Stimulated activated CD4-positive, alpha-beta T cell treated with anti-CD3 and anti-CD28 coated beads, Interleukin-12 subunit alpha, Interleukin-12 subunit beta, amount 100 ng/mL, for 24 hours (primary cell): ENCODE measurements at places on chromosomes 12 and 14.

DNA sequence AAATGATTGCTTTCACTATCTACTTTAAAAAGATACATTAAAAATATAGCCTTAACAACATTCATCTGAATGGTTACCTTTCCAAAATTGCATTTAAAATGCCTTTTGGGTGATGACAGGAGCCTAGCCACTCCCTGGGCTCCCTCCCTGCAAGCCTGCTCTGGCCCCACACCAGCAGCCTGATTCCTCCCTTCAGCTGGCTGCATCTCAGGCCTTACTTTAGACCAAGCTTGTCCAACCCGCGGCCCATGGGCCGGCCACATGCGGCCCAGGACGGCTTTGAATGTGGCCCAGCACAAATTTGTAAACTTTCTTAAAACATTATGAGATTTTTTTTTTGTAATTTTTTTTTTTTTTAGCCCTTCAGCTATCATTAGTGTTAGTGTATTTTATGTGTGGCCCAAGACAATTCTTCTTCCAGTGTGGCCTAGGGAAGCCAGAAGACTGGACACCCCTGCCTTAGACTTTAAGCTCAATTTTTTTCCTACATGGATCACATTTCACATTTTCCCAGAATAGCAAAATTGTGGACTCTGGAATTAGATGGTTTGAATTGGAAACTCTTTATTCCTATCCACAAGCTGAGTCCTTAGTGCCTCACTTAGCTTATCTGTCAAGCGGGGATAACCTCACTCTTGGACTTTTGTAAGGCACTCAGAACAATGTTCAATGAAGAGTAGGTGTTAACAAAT is 124.4 kb downstream of the MYRFL start:
- no peak for DNase-seq

GRCh38 chr14:71526388-71526787 is 405.8 kb upstream of the RGS6 start:
- no peak for DNase-seq

- no peak for DNase-seq
Measured at GRCh38 chr14:103801459-103801858, 45.9 kb downstream of the PPP1R13B start.

- DNase-seq: no peak
Measured at GRCh38 chr12:3838076-3838475, 35.1 kb downstream of the PARP11 start.

DNA sequence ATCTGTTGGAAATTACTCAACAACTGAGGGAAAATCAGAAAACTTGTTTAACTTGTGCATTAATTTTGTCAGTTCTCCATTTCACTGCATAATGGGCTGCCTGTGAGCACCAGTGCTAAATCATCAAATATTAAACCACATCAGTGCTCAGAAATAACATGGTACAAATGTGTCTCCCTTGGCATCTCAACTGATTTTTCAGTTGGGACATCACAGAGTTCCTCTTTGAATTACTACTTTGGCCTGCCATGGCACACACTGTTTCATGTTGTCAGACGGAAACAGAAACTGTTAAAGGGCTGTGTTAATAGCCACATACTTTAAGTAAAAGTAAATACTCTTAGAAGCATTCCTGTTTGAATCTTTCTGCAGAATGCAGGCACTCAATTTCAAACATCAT is 42.1 kb upstream of the STRN3 start:
- no peak for DNase-seq

- DNase-seq: no peak
Measured at GRCh38 chr12:13387101-13387500, 190.6 kb downstream of the EMP1 start.

DNA sequence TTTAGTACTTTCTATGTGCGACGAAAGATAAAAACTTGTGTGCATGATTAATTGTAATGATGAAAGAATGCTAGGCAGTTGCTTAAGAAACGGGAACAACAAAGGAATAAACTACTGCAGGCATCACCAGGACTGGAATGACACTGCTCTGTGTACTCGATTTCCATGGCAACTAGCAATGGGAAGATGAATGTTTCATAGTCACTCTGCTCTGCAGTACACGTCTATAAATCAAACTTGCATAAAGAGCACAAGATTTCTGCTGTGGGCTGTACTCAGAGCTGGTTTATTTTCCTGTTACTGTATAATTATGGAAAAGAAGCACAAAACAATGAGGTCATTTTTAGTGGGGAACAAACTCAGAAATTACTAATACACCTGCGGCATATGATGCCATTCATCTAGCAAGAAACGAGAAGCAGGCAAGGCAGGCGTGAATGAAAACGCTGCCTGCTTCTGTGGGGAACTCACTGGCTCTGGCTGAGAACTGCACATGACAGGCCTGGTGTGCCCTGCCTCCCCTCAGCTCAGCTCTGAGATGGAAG is 41.8 kb downstream of the EFCAB11 start:
- DNase-seq: no peak

DNA sequence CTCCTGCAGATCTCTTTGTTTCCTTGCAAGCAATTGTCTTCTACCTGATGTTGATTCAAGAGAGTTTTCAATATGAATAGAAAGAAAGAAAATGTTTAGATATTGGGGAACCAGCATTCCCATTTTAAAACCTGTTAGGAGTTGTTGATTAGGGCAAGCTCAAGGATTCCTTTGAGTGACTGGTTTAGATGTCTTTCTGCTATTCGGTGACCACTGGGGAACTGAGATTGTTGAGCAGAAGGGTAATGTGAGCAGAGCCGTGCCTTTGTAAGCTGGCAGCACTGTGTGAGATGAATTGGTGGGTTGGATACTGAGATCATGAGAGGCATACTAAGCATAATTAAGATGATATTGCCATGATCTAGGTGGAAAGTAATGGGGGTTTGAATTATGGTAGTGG is 39.1 kb upstream of the PAPLN start:
- no peak for DNase-seq
